ENCODE measurements at places on chromosomes 5 and 9.

DNA sequence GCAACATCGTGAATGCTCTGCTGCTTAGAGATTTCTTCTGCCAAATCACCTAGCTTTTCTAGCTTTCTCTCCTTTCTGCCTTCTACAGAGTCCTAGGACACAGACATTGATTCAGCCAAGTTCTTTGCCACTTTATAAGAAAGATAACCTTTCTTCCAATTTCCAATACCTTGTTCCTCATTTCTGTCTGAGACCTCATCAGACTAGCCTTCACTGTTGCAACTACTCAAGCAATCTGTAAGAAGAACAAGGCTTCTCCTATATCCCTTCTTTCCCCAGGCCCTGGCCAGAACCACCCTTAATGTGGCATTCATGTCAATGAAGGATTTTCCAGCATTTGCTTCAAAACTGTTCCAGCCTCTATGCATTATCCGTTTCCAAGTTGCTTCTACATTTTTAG is 24.3 kb downstream of the FBXO10 start:
- DNase-seq = no peak

GRCh38 chr9:137123468-137123837 is 8.9 kb upstream of the DPP7 start:
- DNase-seq = no peak

GRCh38 chr5:55303238-55303690 is 4.2 kb downstream of the DHX29 start:
- DNase-seq = no peak

GRCh38 chr5:28947865-28948264 is 1909.5 kb upstream of the CDH9 start:
- DNase-seq = no peak

- no peak for DNase-seq
Observed at GRCh38 chr5:107514305-107514704, 156.4 kb downstream of the EFNA5 start.

- DNase-seq = no peak
Observed at GRCh38 chr5:153974131-153974812, 64.4 kb downstream of the FAM114A2 start.

DNA sequence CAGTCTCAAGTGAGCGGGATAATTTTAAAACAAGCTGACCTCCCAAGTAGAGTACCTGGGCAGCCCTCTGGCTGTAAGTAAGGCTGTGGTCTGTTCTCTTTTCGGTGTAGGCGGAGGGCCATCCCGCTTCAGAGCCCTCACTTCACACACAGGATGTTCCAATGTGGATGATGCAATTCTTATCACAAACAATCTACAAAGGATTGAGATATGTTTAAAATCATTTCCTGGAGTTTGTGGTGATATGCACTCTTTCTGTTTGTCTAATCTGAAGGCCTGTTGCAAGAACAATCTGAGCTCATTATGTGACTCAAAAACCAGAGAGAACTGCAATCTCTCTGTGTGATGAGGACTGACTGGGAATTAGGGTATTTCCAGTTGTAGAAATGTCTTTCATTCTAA is 42.5 kb downstream of the ITGA2 start:
- no peak for DNase-seq

DNA sequence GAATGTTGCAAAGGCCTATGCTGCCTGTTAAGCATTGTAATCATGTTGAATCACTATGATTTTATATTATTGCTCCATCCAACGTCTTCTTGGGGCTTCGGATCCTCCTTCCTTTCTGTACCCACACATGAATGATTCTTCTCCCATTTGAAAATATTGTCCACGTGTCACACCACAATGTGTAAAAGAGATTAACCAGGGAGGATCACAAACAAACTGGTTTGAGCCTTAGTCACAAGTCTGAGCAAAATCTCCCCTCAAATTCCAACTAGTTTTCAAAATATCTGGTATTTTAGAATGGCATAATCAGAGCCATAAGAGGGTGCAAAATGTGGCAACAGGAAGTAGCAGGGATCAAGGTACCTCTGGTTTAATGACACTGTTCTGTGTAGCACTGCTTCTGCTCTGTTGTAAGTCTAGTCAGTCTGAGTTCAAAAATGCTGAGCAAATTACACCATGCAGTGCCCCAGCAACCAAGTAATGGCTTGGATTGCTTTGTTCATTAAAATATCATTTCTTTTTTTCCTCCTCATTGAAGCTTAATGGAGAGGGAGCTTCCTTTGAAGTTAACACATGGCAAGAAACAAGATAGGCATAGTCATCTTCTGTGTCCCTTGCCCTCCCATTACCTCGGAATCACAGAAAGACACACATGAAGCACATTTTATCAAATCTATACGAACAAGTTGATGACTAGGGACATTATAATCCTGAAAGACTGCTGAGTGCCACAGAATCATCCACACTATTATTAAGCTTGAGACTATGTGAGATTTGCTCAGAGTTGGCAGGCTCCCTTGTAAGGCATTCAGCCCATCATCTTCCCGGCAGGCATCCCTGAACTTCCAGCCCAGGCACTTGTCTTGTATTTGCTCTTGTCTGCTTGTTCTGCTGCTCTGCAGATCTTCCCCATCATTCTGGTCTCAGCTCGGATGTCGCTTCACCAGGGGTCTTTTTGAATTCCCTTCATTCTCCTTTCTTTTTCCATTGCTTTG is 102.0 kb upstream of the PRLR start:
- no peak for DNase-seq

Measured in activated T-helper 9 cell treated with anti-CD3 and anti-CD28 coated beads, Interleukin-2, amount 50 U/mL, for 16 hours (primary cell).